ENCODE measurements at places on chromosomes 4 and X.

DNA sequence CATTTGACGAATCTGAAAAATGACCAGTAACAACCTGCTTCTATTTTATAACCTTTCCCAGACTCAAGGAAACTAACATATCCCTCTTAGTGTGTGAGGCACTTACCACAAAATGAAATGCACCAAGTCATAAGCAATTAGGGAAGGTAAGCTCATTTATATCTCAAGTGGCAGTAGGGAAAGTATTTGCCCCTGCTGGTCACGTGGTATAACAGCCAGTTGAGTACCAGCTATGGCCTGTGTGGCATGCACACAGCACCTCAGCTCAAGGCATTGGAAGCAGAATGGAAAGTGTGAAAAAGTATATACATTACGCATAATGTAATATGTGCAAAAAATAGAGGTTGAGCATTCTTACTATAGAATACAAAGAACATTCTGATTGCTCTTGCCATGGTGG lies 178.3 kb upstream of the GYPA start:
- DNase-seq = no peak

DNA sequence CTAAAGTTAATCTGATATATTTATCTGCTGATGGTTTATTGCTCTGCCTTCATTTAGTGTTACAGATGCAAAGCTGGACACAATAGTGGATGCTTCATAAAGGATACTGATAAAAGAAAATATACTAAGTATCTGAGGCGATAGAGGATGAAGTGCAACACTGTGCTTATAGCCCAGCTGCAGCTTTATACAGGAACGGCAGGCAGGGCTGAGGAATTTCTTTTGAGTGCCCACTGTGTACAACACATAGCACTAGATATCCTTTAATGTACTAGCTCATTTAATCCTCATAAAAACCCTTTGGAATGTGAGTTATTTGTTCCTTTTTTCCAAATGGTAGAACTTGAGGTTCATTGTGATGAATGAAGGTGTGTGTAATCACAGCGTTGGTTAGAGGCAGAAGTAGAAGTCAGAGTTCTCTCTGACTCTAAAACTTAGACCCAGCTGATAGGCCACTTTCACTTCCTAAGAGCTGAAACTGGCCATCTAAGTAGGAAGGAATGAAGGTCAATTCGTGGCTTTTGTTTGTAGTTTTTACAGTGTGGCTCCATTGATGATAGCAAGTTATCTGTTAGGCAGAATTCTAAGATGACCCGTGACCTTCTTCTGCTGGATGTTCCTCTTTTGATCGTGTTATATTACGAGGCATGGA lies 138.0 kb downstream of the VEGFC start:
- DNase-seq = no peak

- DNase-seq = no peak
These were observed 904.1 kb downstream of the RPA4 start for GRCh38 chrX:97787849-97788248.

DNA sequence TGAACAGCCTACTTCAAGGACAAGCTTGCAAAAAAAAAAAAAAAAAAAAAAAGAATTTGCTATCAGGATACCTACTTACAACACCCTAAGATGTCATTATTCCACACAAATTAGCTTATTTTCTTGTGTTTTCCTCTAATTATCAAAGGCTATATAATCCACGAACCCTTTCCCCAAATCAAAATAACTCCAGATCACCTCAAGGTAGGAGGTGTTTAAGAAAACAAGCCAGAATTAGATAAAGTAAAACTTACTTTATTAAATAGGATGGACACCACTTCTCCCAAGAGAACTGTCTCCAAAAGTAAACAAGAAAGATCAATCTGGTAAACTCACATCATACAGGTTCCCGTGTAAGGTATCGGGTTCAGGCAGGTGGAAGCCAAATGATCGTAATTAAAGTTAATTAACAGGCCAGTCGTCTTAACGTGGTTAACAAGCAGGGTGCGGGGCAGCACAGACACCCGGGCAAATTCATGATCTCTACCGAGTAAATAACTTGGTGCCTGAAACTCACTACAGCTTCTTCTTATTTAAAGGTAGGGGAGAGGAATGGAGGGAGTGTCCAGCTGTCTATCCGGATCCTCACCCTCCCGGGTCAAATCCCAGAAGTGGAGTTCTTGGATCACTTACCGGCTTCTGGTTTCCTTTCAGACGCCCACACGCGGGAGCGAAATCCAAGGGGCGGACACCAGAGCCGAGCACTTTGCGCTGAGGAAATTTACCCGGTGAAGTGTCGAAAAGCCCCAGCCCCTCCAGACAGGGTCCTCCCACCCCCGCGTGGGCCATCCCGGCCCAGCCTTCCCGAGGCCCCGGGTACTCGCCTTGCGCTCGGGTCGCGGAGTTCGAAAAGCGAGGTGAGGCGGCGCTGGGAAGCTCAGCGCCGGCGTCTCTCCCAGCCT lies 708 bp downstream of the ARAP2 start:
- DNase-seq = no peak

- no peak for DNase-seq
These were observed 10.0 kb downstream of the BEX3 start for GRCh38 chrX:103386332-103386731.

DNA sequence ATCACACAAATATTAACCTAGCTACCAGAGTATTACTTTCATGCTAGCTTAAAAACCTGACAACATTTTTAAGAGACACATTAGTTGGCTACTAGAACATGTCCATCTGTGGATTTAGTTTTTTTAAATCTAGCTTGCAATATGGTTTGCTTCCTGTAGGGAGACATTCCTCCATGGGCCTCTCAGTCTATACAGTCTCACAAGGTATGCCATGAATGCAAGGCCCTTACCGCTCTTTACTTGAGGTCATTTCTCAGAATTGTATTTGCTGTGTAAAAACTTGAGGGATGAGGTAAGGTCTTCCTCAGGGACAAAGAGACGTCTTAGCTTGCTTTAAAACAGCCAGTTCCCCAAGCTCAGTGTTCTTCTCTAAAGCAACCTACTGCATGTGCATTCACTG lies 26.9 kb downstream of the UBA6 start:
- DNase-seq = no peak

GRCh38 chr4:125811892-125812291 lies 497.1 kb downstream of the FAT4 start:
- no peak for DNase-seq

- no peak for DNase-seq
These were observed 79.4 kb downstream of the FAM193A start for GRCh38 chr4:2615821-2616220.
